Breast epithelium (tissue), 4 donors: ENCODE measurements at places on chromosomes 2 and 18. TPM values are rescaled to one million over a fixed set of nuclear protein-coding genes. Genes with fewer than 3 reads are reported as not detected.
A peak's percentile ranks its signal among the peaks of the same experiment; 100 is the strongest.

Gene RFTN2
- total RNA-seq: 2.3 TPM

DNA sequence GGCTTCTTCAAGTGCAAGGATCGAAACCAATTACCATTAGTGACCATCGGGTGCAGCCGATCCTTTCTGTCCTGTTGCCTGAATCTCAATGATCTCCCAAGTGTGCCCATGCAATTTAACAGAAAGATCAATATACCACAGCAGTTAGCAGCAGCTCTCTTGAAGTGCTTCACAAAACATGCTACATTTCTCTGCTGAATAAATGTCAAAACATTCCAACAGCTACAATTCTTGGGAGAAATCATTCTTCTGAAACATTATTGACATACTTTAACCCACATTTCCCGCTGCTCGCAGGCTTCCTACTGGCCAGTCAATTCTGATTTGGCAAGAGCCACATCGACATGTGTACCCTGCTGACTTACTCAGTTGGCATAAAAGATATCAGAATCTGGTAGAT, 907.7 kb downstream of the TMEM182 start:
- H3K4me3 ChIP-seq: no peak overlapping the region
- H3K36me3 ChIP-seq: no peaks in the 10 kb centered on the region
- H3K4me1 ChIP-seq: no peaks in the 10 kb centered on the region
- H3K27ac ChIP-seq: no peak overlapping the region
- no peaks in the 10 kb centered on the region for H3K27me3 ChIP-seq

Gene STAM2
- total RNA-seq: 73.8 TPM

Gene SP140L
- total RNA-seq: 56.1 TPM

Gene ARHGAP15
- 8.9 TPM for total RNA-seq

GRCh38 chr18:21257386-21257785, 15.4 kb downstream of the GREB1L start:
- H3K27me3 ChIP-seq: no peaks in the 10 kb centered on the region
- DNase-seq: no peak
- no peak overlapping the region for H3K27ac ChIP-seq
- H3K36me3 ChIP-seq: no peaks in the 10 kb centered on the region

DNA sequence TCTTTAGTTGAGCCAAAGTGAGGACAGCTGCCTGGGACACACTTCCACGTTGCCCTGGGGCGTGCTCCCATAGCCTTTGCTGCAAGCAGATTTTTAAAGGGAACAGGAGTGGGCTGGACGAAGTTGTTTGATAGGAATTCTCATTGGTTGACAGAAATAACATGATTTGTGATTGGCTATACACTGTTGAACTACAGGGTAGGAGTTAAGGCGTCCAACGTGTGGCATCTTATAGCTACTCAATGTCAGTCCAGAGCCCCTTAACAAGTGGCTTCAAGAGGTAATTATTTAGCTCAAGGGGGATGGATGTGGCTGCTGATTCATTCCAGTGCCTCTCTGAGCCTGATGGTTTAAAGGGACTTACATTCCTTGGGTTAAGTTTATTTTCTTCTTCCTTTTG, 65.5 kb downstream of the ACAA2 start:
- no peaks in the 10 kb centered on the region for H3K36me3 ChIP-seq
- H3K4me1 ChIP-seq: no peaks in the 10 kb centered on the region
- H3K27me3 ChIP-seq: no peaks in the 10 kb centered on the region
- DNase-seq: no peak
- H3K4me3 ChIP-seq: no peak overlapping the region

- H3K4me3 ChIP-seq: peak overlapping the region; percentile 31
- no peak overlapping the region for H3K27ac ChIP-seq
- DNase-seq: no peak
- no peaks in the 10 kb centered on the region for H3K4me1 ChIP-seq
- no peaks in the 10 kb centered on the region for H3K27me3 ChIP-seq
These were observed 969.7 kb downstream of the DCDC2C start for GRCh38 chr2:4673025-4673489.

- no peaks in the 10 kb centered on the region for H3K4me1 ChIP-seq
These were observed 228.4 kb upstream of the COPS8 start for GRCh38 chr2:236857246-236857645.

DNA sequence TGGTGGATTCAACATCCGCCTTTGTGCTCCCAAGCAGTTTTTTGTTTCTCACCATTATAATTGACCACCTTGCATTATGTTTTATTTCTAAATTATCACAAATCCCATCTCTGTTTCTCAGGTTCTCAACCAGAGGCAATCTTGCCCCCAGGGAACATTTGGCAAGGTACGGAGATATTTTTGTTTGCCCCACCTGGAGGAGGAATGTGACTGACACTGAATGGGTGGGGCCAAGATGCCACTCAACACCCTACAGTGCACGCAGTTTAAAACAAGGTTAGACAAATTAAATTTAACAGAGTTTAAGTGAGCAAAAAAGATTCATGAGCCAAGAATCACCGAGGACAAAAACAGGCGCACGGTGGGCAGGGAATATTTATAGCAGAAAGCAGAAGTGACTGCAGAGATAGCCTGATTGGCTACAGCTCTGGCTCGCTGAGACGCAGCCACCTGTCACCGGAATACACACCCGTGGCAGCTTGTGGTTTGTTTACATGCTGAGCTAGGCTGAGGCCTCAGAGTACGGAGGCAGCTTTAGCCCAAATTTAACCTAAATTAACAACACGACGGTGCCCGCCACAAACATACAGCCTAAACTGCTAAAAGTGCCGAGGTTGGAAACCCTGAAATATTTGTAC, 150.0 kb upstream of the ALKAL2 start:
- DNase-seq: no peak
- H3K4me1 ChIP-seq: no peaks in the 10 kb centered on the region
- H3K36me3 ChIP-seq: no peaks in the 10 kb centered on the region
- H3K27ac ChIP-seq: peak overlapping the region; percentile 3
- H3K27me3 ChIP-seq: no peaks in the 10 kb centered on the region
- no peak overlapping the region for H3K4me3 ChIP-seq

DNA sequence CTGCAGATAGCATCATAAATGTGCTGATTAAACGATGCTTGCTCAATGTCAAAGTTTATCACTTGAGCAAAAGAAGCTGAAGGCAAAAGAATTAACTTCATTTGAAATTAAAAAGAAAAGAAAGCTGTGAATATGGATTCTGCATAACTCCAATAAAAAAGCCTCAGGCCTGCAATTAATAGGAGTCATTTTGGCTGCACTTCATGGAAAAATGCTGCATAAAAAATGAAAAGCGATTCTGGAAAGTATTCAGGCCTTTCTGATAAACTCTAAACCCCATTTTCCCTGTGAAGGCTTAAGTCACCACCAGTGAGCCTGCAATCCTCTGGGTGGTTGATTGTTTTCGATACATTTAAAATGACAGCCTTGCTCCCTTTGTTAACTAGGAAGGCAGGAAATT, 1793.4 kb downstream of the SUCLG1 start:
- no peak overlapping the region for H3K4me3 ChIP-seq
- H3K27me3 ChIP-seq: no peaks in the 10 kb centered on the region
- H3K36me3 ChIP-seq: peaks cover 4% of the 10 kb centered on the region
- H3K4me1 ChIP-seq: no peaks in the 10 kb centered on the region
- H3K27ac ChIP-seq: no peak overlapping the region

Gene LCT
- total RNA-seq: not detected

GRCh38 chr2:119333360-119333759, 33.3 kb downstream of the C2orf76 start:
- H3K27ac ChIP-seq: no peak overlapping the region
- no peak for DNase-seq
- H3K27me3 ChIP-seq: no peaks in the 10 kb centered on the region
- no peak overlapping the region for H3K4me3 ChIP-seq
- no peaks in the 10 kb centered on the region for H3K4me1 ChIP-seq
- no peaks in the 10 kb centered on the region for H3K36me3 ChIP-seq

DNA sequence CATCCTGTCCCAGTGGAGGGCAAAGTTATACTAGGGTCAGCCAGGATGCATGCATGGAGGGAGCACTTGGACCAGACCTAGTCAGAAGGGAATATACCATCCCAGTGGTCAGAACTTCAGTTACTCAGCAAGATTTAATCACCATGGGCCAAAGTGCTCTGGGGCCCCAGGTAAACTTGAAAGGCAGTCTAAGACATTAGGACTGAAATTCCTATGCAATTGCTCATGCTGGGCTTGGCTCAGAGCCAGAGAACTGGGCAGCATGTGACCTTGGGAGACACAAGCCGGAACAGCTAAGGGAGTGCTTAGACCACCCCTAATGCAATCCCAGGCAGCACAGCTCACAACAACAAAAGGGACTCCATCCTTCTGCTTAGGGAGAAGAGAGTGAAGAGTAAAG, 401.3 kb downstream of the KCNJ3 start:
- H3K27ac ChIP-seq: no peak overlapping the region
- H3K4me3 ChIP-seq: no peak overlapping the region
- no peaks in the 10 kb centered on the region for H3K27me3 ChIP-seq
- no peak for DNase-seq

DNA sequence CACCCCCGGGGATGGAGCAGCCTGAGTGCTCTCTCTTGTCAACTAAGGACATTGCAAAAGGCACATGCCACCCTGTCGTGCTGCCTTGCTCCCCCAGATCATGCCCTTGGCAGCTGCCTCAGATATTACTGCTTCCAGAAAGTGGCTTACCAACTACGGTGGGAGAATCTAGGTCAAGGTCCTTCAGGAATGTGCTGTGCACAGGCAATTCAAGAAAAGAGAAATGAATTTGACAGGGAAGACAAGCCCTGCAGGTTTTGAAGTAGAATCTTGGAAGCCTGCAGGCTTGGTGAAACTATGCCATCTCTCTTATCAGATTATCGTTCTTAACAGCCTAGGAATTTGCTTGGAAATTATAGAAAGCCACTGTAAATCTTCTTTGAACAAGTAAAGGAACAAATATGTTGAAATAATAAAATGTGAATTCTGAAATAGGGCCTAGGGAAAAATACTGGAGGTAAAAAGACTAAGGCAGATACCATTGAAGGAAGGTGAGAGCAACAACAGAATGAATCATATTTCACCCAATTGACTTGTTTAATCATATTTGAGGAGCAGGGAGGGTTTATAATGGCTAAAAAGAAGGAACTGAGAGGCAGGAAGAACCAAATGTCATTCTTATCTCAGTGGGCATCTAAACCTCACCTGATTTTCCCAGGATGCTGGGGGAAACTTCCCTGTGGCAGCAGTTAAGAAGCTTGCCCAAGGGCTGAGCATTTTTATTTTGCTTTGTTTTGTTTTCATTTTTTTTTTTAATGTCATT, 94.0 kb upstream of the GLS start:
- H3K4me1 ChIP-seq: no peaks in the 10 kb centered on the region
- no peak overlapping the region for H3K4me3 ChIP-seq
- no peak for DNase-seq
- H3K36me3 ChIP-seq: no peaks in the 10 kb centered on the region
- no peaks in the 10 kb centered on the region for H3K27me3 ChIP-seq
- H3K27ac ChIP-seq: peak overlapping the region; percentile 48

DNA sequence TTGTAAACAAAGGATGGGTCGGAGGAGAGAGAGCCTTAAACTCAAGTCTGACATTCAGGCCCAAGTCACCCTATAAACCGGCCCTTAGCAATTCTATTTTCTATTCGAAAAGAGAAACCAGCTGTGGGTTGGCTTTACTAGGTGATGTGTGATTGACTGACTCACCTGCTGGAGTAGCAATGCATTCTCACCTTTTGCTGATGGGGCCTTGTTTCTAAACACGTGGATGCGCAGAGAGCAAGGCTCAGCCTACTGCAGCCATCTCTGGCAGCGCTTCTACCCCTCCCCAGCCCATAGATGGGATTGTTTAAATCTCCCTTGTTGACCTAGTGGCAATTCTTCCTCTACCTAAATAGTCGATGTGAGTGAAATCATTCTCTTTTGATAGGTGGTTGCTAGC, 138.5 kb downstream of the MEIS1 start:
- peaks cover 30% of the 10 kb centered on the region for H3K27me3 ChIP-seq
- H3K36me3 ChIP-seq: no peaks in the 10 kb centered on the region
- DNase-seq: no peak
- no peak overlapping the region for H3K27ac ChIP-seq

- H3K36me3 ChIP-seq: no peaks in the 10 kb centered on the region
- no peaks in the 10 kb centered on the region for H3K4me1 ChIP-seq
- no peak overlapping the region for H3K4me3 ChIP-seq
- no peaks in the 10 kb centered on the region for H3K27me3 ChIP-seq
- H3K27ac ChIP-seq: no peak overlapping the region
- DNase-seq: no peak
These were observed 2.9 kb upstream of the PTPN4 start for GRCh38 chr2:119756837-119757236.

Gene SERPINB10
- total RNA-seq: not detected

Gene VAMP5
- total RNA-seq: 33.8 TPM

GRCh38 chr2:147639891-147640290, 204.9 kb upstream of the ACVR2A start:
- no peak overlapping the region for H3K4me3 ChIP-seq
- DNase-seq: no peak
- H3K36me3 ChIP-seq: no peaks in the 10 kb centered on the region
- H3K27ac ChIP-seq: no peak overlapping the region

- H3K36me3 ChIP-seq: no peaks in the 10 kb centered on the region
- DNase-seq: no peak
- no peaks in the 10 kb centered on the region for H3K27me3 ChIP-seq
- H3K27ac ChIP-seq: no peak overlapping the region
- no peak overlapping the region for H3K4me3 ChIP-seq
These were observed 57.9 kb downstream of the GCA start for GRCh38 chr2:162401871-162402270.

Gene KCNE4
- total RNA-seq: 26.2 TPM

Gene ANKRD36
- 64.7 TPM for total RNA-seq

DNA sequence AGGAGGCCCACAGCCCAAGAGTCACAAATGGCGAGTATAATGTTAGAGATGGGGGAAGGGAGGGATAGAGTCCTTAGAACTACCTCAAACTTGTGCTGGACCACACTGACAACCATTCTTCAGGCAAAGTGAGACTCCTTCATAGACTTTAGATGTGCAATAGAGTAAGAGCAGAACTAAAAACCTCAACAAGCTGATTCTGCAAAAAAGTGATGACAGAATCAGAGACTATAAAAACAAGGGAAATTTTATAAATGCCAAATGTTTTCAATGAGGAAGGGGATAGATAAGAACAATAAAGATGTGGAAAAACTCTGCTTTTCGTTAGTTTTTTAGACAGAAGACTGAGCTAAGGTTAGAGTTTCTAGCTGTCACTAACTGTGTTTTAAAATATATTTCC, 17.7 kb downstream of the SMC6 start:
- no peaks in the 10 kb centered on the region for H3K4me1 ChIP-seq
- H3K27ac ChIP-seq: no peak overlapping the region
- no peak overlapping the region for H3K4me3 ChIP-seq
- no peak for DNase-seq

DNA sequence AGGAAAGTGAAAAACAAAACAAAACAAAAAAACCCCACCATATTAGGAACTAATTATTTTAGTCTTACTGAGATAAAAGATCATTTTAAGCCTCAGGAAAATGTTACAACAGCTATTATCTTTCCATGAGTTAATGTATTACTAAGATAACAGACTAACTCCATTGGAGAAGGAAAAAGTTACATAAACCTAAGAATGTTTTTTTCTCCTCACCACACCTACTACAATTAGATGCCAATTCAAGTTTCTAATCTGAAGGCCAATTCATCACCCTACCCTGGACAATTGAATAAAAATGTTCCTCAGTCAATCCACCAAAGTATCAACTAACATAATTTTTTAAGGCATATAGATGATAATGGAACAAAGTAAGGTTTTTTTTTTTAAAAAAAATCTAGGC, 10.2 kb upstream of the GFPT1 start:
- H3K27ac ChIP-seq: no peak overlapping the region
- H3K4me1 ChIP-seq: no peaks in the 10 kb centered on the region
- DNase-seq: no peak

Gene CCDC68
- 9.6 TPM for total RNA-seq

Gene DYSF
- 15.7 TPM for total RNA-seq
